Karpas-422 (cell line): ENCODE measurements at places on chromosomes 16 and 17.

- no peak for DNase-seq
Measured at GRCh38 chr17:8826808-8827435, 27.8 kb upstream of the MFSD6L start.

- no peak for DNase-seq
Measured at GRCh38 chr17:19570544-19571062, 36.9 kb downstream of the SLC47A1 start.

DNA sequence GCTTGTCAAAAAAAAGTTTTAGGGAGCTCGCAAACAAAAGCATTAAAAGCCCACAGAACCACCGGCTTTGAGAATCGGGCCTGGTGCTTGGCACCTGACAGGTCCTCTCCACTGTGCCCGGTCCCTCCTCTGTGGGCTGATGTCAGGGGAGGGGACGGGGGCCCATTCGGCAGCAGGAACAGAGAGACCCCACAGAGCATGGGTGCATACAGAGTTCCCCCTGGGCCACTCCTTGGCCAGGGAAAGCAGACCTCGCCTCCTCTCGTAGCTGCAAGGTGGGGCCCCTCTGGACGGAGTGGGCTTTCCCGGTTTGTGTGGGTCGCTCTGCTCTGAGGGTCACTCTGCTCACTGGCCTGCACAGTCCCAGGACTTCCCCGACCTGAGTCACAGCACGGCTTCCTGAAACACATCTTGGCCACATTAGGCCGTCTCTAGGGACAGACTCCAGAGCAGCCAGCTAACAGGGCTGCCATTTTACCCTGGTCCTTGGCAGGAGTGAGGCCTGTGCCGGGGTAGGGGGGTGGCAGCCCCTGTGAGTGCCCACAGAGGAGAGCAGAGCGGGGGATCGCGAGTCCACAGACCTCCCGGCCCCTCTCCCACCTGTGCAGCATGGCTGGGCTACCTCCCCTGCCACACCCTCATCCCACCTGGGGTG, 11.1 kb downstream of the CBFA2T3 start:
- DNase-seq, result no peak

- DNase-seq, result no peak
Measured at GRCh38 chr17:60249290-60249826, 99.6 kb downstream of the CA4 start.

GRCh38 chr16:48409839-48410632, 24.8 kb upstream of the SIAH1 start:
- no peak for DNase-seq

- DNase-seq, result peak; percentile 69
Measured at GRCh38 chr16:4314532-4315185, 1.2 kb upstream of the GLIS2 start.

- no peak for DNase-seq
Measured at GRCh38 chr17:2085648-2085949, 30.7 kb downstream of the HIC1 start.

DNA sequence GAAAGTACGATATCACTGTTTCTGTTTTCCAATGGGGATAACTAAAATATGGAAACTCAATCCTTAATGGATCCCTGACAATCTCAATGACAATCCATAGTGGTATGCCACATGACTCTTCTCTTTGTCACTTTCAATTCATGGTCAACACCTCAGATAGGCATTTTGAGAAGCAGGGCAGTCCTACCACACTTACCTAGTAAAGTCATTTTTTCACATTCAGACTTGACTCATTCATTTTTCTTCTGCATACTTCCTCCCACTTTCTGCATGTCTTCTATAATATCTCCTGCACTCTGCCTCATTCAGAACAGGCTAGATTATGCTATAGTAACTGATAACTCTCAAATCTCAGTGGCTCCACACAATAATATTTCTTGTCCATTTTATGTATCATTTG, 117.5 kb downstream of the FTO start:
- DNase-seq, result no peak

GRCh38 chr17:31226950-31227349, 70.1 kb downstream of the OMG start:
- DNase-seq, result no peak

DNA sequence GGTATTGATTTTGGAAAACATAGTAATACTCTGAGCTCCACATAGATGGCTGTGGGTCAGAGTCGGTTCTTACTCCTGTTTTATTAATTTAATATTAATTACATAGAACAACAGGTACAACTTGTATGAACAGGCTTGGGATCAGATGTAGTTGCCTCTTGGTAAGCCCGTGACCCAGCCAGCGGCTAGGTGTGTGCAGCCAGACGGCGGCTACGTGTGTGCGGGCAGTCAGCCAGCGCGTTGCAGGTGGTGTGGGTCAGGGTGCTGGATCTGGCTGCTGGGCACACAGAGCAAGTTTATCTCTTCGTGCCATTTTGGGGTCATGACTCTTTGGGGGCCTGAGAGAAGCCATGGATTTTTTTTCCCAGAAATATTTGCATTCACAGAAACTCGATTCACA, 30.3 kb downstream of the DBNDD1 start:
- DNase-seq, result no peak

GRCh38 chr16:55489119-55489955, 10.3 kb downstream of the MMP2 start:
- no peak for DNase-seq

DNA sequence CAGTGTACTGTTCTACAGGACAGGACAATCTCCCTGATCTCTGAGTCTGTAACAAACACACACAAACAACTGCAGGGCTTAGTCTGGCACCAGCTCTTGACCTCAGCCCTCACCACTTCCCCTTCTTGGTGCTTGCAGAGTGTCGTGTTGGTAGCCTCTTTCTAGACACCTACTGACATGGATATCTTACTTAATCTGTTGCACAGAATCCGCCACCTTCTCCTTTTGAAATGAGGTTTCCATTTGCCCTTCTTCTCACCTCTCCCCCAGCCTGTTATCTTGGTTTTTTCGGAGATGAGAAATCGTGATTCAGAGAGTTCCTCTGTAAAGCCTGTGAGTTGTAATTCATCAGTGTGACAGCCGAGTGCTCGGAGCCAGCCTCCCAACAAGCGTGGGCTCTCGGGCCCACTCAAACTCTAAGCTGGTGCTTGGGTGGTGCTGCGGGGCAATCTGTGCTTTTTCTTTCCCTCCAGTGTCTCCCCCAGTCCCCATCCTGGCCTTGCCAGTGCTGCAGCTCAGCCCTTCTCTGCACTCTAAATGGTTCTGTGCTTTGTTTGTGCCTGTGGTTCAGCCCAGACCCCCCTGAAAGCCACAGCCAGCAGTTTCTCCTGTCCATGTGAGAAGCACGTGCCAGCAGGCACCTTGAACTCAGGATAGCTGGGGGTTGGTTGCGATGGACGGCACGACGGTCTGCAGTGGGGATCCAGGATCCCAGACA, 28.1 kb downstream of the KIAA0513 start:
- DNase-seq, result peak; percentile 68

DNA sequence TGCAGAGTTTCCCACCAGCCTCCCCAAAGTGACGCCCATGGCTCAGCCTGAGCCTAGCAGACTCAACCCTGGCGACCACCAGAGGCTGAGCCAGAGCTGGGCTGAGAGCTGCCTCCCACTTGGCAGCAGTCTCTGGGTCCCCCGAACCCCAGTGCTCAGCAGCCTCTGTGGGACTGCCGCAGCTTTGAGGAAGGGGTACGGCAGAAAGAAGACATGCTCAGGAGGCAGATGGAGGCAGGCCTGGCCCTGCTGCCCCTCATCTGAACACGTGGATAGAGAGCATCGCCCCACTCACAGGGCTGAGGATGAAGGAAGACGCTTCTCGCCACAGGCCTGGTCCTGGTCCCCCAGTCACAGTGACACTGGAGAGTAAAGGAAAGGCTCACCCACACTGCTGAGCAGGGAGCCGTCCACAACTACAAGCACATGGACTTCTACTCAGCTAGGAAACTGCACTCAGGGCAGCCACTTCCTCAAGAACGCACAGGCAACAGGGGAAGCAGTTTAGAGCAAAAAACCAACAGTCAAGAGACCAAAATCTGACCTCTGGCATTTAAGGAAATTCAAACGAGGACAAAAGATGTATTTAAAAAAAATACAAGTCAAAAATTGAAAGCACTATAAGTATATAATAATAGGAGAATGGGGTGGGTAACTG, 45.2 kb upstream of the GSG1L start:
- DNase-seq, result no peak

DNA sequence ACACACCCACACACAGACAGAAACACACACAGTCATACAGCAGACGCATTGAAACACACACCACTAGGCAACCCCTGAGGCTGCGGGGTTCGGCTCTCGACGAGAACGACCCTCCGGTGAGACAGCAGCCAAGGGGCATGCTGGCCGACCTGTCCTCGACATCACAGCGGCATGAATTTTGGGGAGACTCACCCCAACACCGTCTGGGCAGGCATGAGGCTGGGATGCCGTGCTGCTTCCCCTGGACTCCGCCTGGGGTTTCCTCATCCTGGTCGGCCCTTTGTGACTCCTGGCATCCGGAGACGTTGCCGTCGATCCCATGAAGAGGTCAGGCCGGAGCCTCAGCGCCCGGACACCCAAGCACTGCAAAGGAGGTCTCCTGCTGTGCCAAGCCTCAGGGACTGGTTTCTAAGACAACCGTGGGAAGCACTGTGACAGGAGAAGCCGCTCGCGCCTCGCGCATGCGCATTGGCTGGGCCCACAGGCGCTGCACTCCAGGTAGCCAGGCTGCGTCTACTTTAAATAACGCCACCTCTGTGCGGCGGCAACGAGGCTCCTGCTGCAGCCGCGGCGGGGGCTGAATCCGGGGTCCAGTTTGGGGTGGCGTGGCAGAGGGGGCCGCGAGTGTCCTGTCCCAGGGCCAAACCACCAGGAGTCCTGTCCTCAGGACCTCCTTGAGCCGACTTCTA, 13.8 kb upstream of the KCNJ18 start:
- DNase-seq, result peak; percentile 33

- DNase-seq, result no peak
Measured at GRCh38 chr16:83689385-83689831, 118.4 kb upstream of the HSBP1 start.

- no peak for DNase-seq
Measured at GRCh38 chr16:20866801-20867200, 33.4 kb downstream of the DCUN1D3 start.

DNA sequence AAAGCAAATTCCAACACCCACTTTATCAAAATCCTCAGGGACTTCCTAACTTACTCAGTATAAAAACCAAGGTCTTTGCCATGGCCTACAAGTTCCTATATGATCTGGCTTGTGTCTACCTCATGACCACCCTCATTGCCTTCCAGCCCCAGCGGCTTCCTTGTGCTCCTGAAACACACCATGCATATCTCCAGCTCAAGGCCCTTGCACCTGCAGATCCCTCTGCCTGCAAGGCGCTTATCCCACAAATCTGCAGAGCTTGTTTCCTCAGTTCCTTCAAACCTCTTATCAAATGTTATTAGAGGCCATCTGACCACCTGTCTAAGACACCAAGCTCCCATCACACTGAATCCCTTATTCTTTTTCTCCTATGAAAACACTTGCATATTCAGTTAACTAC, 2.6 kb downstream of the BBS2 start:
- no peak for DNase-seq

DNA sequence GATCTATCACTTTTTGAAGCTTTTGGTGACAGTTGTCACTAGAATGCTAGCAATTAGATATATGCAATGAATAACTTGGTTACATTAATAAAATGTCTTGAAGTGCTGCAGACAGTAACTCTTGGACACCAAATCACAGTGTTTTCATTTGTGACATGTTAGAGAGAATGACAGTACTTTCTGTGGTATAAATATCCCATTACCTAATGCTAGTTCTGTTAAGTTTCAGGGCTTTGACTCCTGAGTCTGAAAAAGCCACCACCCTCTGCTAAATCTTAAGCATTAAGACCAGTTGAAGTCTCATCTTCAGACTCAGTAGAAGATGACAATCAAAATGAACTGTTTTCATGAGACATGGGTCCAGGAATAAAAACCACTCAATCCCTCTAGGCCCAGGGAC, 10.6 kb upstream of the CPHXL2 start:
- DNase-seq, result no peak

DNA sequence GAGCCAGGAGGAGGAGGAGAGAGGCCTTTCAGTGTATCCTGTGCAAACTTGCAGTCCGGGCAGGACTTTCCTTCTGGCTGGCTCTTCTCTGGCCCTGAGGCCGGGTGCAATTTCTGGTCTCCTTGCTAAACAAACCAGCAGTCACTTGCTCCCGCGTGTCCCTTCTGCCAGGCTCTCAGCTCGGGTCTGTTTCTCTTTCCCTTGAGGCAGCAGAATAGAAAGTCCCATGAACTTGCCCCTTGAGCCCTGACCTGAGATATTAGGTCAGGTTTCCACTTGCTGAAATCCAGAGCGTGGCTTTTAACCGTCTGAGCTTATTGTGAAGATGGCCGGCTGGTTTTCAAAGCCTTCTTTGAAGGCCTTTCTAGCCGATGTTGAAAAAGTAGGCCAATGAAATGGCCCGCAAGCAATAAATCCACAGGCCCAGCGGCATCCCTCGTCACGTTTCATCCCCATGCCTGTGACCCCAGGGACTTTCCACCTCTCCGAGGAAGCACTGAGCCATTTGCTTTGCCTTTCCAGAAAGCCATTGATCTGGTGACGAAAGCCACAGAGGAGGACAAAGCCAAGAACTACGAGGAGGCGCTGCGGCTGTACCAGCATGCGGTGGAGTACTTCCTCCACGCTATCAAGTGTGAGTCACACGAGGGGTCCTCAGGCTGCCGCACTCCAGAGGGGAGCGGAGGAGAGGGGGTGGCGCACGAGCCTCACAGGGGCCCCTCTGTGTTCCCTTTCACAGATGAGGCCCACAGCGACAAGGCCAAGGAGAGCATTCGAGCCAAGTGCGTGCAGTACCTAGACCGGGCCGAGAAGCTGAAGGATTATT, 4.5 kb downstream of the VPS4A start:
- DNase-seq, result no peak

DNA sequence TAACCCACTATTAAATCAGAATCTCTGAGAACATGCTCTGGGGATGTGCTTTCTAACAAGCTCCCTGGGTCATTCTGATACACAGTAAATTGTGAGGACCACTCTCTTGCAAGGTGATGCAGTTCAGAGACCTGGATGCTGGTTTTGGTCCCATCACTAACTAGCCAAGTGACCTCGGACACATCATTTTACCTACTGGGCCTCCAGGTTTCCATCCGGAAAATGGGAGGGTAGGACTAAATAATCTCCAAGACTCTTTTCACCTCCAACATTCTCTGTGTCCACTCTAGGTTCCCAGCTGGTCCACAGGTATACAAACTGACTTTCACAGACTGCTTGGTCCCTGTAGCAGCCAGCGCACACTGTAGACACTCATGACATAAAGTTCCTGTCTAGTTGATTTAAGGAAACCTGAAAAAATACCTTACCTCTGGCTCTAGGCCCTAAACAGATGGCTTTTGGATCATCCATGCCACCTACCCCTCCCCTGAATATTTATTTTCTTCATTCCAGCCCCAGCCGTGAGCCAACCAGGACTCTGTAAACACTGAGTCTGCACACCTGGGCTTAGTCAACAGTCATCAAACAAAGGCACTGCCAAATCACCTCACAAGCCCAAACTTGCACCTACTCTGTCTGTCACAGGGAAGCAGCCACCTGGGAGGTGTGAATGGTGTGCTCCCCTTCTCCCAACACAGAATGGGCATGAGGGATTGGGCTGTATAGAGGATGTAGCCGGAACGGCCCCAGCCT, 51.3 kb upstream of the MRPS23 start:
- no peak for DNase-seq

GRCh38 chr17:68344701-68345136, 53.4 kb downstream of the ARSG start:
- no peak for DNase-seq

- peak; percentile 80 for DNase-seq
Measured at GRCh38 chr16:745739-746138, 4.9 kb upstream of the CIAO3 start.

- DNase-seq, result no peak
Measured at GRCh38 chr17:17150448-17150800, 55.7 kb downstream of the PLD6 start.
